AG20443 (cell line): ENCODE measurements at places on chromosomes 6 and 20.

- no peak for DNase-seq
These were observed 33.0 kb downstream of the SAMD3 start for GRCh38 chr6:130189531-130190397.

DNA sequence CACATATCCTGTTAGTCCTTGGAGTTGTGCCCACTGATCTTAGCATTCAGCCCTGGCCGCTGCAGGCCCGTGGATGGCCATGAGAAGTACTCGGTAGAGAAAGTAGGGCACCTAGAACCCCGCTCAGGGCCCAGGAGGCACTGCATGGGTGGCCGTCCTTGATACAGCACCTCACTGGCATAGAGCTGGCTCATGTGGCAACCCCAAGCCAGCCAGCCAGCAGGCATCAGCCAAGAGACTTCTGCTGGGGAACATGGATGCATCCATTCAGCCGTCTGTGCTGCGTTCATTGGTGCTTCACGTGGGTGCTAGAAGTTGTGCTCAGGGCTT lies 10.6 kb downstream of the PYGB start:
- DNase-seq, result no peak

- peak; percentile 38 for DNase-seq
These were observed 6.9 kb upstream of the CABLES2 start for GRCh38 chr20:62413896-62414481.

DNA sequence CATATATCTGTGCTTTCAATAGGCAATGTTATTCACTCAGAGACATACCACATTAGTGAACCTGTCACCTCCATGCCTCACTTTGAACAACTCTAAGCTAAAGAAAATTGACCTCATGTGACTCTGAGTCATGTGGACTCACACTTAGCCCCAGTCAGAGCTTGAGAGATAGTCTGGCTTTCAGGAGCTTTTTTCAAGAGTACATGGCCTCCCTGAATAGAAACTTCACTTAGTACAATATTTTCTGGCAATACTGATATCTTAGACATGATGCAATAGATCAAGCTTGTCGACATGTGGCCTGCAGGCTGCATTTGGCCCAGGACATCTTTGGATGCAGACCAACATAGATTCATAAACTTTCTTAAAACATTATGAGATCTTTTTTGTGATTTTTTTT lies 8.5 kb downstream of the SPTLC3 start:
- no peak for DNase-seq

DNA sequence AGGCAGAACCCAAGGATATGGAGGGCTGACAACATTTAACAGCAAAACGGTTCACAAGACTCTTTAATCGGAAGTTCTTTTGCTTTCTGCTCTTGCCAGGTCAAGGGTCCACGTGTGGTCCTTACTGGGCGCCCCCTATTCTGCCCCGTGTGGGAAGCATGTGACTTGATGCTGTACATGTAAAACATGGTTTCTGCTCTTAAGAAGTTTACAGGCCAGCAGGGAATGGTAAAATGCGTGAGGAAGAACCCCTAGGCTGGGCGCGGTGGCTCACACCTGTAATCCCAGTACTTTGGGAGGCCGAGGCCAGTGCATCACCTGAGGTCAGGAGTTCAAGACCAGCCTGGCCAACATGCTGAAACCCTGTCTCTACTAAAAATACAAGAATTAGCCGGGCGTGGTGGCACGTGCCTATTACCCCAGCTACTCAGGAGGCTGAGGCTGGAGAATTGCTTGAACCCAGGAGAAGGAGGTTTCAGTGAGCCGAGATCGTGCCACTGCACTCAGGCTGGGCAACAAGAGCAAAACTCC lies 19.3 kb downstream of the ZNF217 start:
- DNase-seq, result no peak

DNA sequence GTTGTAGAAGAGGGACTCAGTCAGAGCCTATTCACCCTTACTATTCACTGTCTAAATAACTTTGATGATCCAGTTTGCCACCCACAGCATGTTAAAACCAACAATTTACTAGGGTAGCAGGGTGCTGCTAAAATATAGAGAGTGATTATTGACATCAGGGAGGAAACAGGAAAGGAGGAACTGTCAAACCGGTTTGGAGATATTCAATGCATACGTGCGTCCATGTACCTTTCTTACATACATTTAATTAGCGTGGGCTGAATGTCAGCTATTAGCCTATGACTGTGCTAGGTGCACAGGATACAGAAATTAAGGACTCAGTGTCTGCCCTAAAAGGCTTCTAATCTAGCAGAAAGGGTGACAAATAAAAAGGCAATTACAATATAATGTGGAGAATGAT lies 57.2 kb downstream of the IL20RA start:
- no peak for DNase-seq

DNA sequence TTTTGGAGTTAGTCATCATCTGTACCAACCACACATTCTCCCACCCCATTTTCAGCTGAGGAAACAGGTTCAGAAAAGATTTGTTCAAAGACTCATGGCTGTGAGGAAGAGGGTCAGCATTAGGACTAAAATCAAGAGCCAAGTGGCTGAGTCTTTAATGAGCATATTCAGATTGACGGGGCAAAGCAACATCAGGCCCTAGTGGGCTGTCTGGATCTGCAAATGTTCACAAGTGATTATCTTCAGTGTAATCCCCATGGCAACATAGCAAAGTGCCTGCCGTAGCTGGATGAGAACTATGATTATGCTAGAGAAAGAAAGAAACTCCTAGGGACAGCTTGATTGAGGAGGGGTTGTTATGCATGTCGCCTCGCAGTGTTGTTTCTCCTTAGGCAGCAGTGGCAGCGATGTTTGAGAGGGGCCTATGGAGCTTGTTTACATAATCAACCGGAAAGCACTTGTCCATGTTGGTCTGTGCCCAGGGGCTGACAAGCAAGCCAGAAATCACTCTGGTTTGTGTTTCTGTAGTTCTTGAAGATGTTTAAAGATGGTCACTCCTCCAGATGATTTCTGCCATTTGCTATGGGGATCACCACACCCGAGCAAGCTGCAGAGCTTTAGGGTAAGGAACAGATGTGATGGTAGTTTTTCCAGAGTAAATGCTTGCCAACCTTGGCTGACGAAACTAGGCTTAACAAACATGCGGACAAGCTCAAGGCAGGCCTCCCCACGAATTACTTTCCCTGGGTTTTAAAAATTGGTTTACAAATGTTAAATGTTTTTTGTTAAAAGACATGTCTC lies 124.3 kb upstream of the MLIP start:
- DNase-seq, result no peak

DNA sequence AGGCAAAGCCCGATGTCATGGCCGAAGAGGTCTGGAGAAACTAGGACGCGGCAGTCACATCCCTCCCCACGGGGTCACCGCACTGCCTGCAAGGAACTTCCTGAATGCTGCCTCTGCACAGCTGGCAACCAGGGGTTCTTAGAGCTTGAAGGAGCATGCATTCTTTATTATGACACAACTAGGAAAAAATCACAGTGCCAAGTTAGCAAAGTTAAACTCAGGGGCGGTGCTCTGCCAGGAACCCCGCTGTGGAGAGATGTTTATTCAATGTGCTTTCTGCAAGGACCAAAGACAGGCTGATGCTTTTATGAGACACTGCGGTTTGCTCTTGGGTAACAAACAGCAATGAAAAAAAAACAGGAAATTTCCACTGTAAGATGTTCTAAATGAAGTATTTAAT lies 287.3 kb upstream of the FOXQ1 start:
- peak; percentile 91 for DNase-seq

DNA sequence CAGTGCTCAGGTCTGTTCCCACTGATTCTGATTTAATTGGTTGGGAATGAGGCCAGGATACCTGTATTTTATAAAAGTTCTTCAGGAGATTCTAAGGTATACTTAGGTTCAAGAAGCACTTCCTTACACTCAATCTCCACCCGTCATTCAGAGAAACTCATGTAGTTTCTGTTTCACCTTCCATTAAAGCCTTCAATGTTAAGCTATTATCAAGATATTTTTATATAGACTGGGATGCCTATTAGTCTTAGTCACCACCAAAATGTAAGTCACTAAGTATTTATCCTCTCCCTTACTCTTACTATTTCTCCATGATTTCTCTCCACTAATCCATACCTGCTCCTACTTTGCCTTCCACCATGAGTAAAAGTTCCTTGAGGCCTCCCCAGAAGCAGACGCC lies 38.1 kb upstream of the GCLC start:
- DNase-seq, result no peak

DNA sequence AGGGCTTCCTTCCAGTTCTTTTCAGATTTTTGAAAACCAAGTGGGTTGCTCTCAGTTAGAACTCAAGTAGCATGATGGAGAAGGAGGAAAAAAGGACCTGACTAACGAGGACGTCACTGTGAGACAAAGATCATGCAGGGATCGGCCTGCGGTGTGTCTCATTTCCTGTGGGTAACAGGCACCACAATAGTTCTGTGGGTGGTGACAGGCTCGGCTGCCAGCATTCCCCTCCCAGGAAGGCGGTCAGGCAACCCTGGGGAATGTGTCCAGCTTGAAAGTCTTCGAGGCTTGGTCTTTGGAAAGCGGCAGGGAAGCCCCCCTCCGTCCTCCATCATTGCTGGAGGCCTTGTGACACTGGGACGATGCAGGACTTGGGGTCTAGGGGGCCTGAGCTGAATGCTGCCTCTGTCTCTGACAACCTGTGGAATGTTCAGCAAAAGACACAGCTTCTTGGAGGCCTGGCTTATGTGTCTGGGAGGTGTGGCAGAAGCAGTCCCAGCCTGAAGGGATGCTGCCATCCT lies 121.0 kb downstream of the BCAS1 start:
- peak; percentile 91 for DNase-seq

DNA sequence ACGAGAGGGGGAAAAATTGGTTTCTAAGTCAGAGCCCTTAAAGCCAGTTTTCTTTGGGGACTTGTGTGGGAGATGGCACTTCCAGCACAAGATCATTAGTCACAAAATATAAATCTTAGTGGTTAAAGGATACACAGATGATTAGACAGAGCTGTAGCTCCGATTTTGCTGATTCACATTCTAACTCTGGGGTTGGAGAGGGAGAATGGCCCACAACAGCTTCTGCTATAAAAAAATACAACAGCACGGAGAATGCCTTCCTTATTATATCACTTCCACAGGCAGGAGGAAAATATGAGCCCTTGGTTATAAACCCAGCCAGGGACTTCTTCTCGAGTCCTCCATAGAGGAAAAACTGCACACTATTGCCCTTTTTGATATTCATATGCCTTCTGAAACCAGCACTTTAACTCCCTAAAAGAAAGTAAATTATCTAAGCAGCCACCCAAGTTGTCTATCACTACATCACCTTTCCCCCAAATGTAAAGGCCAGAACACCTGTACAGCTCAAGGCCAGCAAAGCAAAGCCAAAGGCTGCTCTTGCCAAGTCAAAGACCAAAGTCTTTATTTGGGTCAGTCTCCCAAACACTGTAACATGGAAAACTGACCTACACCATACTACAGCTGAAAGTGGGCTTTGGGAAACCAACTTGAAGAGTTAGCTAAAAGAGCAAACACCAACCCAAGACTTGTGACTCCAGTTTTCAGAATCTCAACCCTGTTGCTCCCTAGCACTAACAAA lies 10.4 kb downstream of the MRPL14 start:
- DNase-seq, result peak; percentile 81

DNA sequence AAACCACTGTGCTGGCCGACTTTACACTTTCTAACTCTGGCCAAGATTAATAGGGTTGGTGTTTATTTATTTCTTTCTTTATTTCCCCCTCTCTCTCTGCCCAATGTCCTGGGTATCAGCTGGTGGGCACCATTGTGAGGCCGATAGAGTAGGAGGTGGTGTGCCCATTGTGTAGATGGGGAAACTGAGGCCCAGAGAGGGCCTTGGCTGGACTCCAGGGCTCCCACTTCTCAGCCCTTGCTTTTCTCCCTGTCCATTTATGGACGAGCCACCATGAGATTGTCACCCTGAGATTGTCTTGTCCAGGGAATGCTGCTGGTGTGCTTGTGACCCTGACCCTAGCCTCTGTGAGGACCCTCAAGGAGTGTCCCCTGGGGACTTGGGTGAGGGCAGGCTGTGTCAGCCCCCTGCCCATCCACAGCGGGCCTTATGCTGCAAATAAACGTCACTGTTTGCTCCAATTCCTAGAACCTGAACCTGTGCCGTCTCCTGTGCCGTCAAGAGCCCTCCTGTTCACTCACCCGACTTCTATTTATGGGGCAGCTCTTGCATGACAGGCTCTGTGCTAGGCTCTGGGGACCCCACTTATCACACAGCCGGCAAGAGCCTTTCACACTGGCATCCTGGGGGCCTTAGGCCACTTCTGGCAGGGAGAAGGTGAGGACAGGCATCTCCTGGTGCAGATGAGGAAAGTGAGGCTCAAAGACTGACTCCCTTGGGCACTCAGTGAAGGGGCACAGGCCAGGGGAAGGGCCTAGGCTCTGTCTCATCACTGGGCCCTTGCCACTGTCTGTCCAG lies 24.8 kb downstream of the SUN5 start:
- no peak for DNase-seq

GRCh38 chr6:57038906-57039305 lies 7.6 kb upstream of the KIAA1586 start:
- DNase-seq, result no peak

DNA sequence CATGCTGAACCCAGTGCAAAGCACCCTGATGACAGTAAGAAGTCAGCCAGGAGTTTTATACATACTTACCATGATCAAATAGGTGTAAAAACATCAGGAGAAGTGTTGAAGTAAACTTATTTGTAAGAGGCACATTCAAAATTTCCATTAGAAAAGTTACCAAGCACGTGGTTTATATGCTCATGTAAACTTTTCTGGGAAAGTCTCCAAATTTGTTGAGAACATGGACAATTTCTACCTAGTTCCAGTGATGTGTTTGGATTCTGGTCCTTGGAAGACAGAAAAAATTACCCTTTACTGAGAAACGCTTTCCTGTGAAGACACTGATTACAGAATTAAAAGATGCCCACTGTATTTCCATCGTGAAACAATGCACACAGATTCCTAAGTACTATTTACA lies 288.9 kb upstream of the CDH4 start:
- DNase-seq, result no peak

GRCh38 chr6:19892260-19892659 lies 55.1 kb downstream of the ID4 start:
- no peak for DNase-seq

GRCh38 chr6:80161434-80161833 lies 55.0 kb downstream of the BCKDHB start:
- DNase-seq, result no peak

DNA sequence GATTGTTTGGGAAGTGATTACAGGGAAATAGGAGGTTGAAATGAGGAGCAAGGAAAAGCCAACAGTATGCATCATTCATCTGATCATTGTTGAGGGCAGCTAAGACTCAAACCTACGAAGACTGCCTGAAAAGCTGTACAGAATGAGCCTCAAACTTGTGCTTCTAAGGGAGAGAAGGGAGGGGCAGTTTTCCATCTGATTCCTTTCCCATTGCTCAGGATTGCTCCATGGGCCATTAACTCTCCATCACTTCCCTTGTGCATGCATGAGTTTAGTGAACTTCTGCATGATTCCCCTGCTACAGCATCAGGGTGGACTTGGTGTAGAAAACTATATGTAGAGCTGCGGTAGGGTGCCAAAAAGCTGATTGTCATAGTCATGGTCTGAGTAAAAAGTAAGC lies 742.7 kb upstream of the SLC35B3 start:
- no peak for DNase-seq
